Glomerular endothelial cell (primary cell): ENCODE measurements at places on chromosomes 12 and 14. TPM values are rescaled to one million over a fixed set of nuclear protein-coding genes. Genes with fewer than 3 reads are reported as not detected.

- no peak for DNase-seq
Observed at GRCh38 chr12:51185171-51185717, 12.3 kb upstream of the TFCP2 start.

The GUCY2C gene
- total RNA-seq = not detected in 2 replicates

The PPP1R13B gene
- total RNA-seq = 13.1 and 39.8 TPM in 2 replicates

The ANO4 gene
- total RNA-seq = 0.05 and 1.6 TPM in 2 replicates
